ENCODE measurements at places on chromosomes 7 and 10.
A peak's percentile ranks its signal among the peaks of the same experiment; 100 is the strongest.

- DNase-seq, result no peak
Observed at GRCh38 chr10:70317943-70318318, 34.1 kb upstream of the NPFFR1 start.

- peak; percentile 15 for DNase-seq
Observed at GRCh38 chr10:23344241-23344841, at the start of gene C10orf67. TSS of gene C10orf67 (minus strand) at chr10:23344797. CDS start at chr10:23344774, 23 bp downstream.

DNA sequence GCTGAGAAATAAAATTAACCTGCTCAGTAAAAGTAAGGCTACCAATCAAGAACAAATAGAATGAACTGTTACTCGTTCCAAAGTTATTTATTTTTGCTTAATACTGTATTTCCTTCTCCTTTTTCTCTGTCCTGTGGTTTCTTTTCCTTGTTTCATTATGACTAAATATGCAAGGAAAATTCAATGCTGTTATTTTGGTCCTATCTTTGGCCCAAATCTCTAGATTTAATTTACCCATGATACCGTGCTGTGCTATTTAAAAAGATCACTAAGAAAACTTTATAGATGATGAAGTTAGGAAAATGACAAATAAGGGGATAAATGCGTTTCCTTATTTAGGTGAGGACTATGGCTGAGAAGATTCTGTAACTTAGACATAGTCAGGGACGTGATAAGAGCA, 45.3 kb upstream of the FAM133B start:
- DNase-seq, result no peak

DNA sequence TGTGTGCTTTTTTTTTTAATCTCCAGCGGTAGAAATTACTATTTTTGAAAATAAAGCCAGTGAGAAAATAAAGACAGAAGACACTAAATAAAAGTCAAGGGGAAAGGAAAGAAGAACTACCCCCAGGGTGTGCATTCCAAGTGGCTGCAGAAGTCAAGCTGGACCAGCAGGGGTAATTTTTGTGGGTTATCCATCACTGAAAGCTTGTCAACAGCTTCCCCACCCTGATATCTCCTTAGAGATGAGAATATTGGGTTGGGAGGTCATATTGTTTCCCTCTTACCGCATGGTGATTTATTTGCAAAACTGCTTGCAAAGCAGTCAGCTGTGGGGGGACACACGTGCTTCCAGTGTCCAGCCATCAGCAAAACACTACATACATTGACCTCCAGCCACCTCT, 46.4 kb downstream of the FAM107B start:
- no peak for DNase-seq

All from skin of body (tissue), 3 donors.